ENCODE measurements at places on chromosomes 1 and 21.

DNA sequence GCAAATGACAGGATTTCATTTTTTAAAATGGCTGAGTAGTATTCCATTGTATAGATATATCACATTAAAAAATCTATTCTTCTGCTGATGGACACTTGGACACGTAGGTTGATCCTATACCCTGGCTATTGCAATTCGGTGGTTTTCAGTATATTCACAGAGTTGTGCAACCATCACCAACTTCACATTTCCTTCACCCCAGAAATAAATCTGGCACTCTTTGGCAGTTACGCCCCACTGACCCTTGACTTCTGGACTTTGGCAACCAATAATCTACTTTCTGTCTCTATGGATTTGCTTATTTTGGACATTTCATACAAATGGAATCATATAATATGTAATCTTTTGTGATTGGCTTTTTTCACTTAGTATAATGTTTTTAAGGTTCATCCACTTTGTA, 35.9 kb downstream of the MAP3K7CL start:
- DNase-seq, result no peak

DNA sequence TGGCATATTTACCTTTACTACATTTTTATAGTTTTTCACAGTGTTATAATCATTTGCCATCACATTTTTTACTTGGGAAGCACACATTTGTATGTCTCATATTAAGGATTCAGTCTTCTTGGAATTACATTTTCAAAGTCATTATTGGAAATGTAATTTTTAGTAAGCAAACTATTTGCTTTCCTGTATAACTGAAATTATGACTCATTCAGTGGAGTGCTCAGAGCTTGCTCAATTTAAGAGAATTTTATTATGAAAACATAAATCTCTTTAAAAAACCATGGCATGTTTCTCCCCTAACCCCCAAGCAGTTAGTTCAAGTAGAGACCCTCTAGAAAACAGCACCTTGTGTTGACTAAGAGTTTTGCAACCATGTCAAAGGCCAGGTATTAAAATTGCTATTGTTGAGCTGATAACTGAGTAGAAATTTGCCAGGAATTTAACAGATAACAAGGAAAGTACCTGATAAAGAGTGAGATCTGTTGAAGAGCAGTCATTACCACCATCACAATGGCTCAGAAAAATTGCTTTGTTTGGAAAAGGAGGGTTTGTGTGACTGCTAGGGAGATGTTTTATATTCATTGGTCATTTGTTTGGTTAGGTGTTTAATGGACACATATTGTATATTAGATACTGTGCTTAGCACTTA, 105.9 kb downstream of the KCNK2 start:
- no peak for DNase-seq

DNA sequence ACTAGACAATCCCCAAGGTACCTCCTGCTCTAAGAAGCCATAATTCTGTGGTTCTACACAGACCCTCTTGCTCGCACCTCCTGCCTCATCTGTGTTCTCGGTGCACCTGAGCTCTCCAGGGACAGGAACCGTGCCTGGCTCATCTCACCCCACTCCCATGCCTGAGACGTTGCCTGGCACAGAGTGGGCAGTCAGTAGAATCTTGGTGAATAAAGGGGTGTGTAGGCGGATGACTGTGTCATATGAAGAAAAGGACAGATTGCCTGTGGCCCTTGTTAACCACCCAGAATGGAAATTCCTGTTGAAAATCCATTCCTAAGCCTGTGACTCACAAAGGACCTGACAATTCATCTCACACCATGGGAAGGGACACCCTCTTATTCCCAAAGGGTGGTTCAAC, 92.9 kb downstream of the KCNN3 start:
- DNase-seq, result no peak

GRCh38 chr1:154384650-154385489, 20.3 kb upstream of the IL6R start:
- DNase-seq, result no peak

DNA sequence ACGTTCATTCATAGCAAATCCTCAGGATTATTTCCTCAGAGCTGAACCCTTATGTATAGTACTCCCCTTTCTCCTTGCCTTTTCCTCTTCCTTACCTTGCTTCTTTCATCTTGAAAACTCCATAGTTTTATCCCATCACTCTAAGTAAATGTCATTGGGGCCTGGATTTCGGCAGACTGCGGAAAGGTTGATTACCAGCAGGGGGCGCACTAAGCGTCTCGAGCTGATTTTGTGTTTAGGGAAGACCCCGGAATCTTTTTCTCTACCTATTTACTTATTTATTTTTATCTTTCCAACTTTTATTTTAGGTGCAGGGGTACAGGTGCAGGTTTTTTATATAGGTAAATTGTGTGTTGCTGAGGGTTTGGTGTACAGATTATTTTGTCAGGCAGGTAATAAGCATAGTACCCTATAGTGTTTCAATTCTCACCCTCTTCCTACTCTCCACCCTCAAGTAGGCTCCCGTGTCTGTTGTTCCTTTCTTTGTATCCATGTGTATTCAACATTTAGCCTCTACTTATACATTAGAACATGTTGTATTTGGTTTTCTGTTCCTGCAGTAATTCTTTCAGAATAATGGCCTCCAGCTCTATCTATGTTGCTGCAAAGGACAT, 11.4 kb upstream of the MTARC1 start:
- DNase-seq, result no peak

GRCh38 chr1:79811173-79811572, 804.6 kb upstream of the ADGRL4 start:
- no peak for DNase-seq

DNA sequence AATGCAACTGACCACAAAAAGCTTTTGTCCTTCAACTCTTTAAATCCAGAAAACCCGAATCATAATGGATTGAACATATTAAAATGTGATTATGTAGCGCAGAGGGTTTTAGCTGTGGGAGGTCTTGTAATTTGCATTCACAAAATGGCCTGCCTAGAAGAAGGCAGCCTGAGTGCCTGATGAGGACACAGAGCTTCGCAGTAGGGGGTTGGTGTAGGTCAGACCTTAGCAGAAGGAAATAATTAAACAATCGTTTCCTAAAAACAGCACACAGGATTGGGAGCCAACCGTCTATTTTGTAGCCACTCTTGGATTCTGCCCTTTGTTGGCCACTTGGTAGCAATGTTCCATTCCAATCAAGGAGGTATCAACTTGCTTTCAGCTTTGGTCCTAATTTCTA, 195.7 kb upstream of the KIAA0040 start:
- DNase-seq, result no peak

DNA sequence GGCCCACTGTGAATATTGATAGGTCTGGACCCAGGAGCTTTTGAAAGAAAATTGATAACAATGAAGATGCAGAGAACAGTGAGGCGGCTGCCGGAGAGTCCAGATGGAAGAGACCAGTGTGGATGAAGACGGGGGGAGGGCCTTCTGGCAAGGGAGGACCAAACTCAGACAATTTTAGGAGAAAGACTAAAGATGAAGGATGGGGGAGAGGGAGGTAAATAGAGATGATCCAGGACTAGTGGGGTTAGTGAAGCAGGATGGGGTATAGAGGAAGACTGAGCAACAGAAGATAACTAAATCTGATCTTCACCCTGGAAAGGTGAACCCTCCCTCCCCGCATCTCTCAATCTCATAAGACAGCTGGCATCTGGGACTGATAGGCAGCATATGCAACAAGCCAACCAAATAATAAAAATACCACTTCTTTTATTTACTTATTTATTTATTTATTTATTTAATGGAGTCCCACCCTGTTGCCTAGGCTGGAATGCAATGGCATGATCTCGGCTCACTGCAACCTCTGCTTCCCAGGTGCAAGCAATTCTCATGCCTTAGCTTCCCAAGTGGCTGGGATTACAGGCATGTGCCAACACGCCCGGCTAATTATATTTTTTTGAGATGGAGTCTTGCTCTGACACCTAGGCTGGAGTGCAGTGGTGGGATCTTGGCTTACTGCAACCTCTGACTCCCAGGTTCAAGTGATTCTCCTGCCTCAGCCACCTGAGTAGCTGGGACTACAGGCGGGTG, 10.5 kb downstream of the EIF3I start:
- no peak for DNase-seq

All from naive thymus-derived CD8-positive, alpha-beta T cell (primary cell).